ENCODE measurements at places on chromosomes 7 and 10.

GRCh38 chr10:25820874-25821273 lies 113.2 kb upstream of the MYO3A start:
- DNase-seq: no peak

DNA sequence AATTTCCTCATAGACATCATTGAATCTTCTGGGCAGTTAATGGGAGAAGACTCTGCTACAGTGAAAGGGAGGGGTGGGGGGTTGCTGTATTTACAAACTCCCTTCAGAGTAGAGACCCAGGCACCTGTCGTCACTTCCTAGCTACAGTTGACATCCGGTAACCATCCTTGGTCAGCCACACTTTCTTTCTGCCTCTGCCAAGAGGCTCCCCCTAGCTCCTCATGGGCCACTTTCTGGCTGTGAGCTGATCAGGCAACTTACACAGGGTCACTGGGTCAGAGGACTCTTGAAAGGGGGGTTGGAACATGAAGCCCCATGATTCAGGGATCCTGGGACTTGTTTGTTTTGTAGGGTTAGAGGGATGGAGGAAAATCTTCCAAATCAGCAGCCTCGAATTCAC lies 1.2 kb downstream of the TECPR1 start:
- no peak for DNase-seq

DNA sequence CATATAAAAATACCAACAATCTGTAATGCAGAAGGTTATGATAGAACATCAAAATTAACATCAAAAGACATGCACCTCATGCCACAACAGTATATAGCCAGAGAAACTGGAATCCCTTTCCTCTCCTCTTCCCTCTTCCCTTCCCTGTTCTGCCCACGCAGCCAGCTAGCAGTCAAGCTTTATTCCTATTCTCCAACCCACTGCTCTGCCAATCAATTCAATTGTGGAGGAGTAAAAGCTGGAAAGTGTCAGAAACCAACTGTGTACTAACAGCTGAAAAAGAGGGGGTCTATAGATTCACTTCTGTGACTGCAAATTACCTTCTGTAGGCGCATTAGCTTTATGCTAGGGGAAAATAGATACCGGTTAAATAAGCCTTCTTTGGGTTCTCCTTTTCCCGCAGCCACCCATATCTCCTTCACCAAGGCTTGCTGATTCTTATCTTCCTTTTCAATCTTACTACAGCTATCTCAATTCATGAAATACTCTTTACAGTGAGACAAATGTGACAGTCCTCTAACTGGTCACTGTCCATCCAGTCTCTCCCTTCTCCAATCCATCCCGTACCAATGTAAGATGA lies 16.3 kb downstream of the ABI1 start:
- no peak for DNase-seq

DNA sequence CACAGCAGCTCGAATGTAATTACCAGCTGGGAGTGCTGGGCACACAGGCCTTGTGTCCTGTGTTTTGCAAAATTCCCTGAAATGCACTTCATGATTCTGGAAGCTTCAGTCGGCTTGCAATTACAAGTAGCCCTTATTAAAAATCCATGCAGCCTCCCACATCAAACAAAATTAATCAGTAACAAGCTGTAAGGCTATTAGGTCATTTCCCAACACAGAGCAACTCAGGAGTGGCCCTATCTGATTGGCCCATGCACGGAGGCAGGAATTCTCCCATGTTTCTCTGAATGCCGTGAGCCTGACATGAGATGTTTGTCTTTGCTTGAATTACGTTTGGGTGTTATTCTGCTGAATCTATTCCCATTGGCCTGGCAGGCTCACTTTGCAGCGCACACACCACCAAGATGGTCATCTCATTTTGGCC lies 36.9 kb downstream of the FOXL3 start:
- DNase-seq: no peak

Measured in H9 (cell line).